ENCODE measurements at places on chromosomes 11 and 22.

DNA sequence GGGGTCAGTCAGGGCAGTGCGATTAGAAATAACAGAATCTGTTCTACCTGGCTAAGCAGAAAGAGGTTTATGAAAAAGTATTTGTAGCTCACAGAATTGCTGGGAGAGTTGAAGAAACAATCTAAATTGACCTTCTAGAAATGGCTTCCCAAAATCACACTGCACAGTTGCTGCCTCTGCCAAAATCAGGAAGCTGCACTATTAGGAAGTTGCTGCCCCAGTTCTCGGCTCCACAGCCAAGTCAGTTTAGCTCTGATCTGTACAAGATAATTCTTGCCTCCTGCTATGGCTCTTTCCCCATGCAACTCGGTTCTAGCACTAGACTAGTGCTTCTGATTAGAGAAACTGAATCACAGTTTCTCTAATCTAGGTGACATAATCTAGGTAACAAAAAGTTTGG, 16.0 kb upstream of the CCDC90B start:
- no peak for DNase-seq

DNA sequence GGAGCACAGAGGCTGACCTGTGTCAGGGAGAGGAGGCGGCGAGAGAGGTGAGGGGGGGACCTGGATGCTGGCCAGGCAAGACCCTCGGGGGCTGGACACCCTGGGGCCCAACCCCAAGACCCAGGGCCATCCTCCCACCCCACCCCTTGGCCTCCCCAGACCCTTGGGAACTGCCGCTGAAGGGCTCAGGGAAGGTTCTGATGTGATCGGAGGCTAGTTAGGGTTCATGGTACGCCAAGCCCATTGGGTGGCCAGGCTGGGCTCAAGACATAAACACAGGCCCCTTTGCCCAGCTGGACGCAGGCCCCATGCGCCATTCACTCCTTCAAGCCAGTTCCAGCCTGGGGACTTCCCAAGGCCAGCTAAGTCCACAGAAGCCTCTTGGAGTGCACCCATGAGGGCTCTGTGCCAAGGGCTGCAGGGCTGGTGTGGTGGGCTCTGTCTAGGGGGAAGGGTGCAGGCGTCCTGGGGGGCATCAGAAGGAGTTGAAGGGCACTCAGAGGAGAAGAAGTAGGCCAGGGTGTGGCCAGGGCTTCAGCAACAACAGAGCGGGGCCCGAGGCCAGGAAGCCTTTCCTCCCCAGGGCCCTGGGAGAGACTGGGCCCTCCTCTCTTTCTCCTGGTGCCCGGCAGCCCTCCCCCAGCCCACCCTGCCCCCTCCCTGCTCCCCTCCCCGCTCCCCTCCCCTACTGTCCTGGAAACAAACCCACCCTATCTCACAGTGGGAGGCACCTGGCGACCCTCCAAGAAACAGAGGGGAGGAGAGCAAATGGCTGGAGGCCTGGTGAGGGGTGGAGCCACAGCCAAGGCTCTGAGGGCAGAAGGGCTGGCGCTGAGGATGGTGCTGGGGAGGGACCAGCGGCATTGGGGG, 12.9 kb downstream of the TSPAN32 start:
- no peak for DNase-seq

GRCh38 chr11:74611369-74611861, 19.0 kb downstream of the POLD3 start:
- DNase-seq, result peak; percentile 14

GRCh38 chr11:49208006-49208721, at the start of gene FOLH1:
FOLH1 (minus strand) TSS chr11:49208602; CDS start chr11:49208409, 193 bp downstream.
- no peak for DNase-seq

GRCh38 chr11:63489879-63490278, 1.1 kb downstream of the PLAAT5 start:
- no peak for DNase-seq

DNA sequence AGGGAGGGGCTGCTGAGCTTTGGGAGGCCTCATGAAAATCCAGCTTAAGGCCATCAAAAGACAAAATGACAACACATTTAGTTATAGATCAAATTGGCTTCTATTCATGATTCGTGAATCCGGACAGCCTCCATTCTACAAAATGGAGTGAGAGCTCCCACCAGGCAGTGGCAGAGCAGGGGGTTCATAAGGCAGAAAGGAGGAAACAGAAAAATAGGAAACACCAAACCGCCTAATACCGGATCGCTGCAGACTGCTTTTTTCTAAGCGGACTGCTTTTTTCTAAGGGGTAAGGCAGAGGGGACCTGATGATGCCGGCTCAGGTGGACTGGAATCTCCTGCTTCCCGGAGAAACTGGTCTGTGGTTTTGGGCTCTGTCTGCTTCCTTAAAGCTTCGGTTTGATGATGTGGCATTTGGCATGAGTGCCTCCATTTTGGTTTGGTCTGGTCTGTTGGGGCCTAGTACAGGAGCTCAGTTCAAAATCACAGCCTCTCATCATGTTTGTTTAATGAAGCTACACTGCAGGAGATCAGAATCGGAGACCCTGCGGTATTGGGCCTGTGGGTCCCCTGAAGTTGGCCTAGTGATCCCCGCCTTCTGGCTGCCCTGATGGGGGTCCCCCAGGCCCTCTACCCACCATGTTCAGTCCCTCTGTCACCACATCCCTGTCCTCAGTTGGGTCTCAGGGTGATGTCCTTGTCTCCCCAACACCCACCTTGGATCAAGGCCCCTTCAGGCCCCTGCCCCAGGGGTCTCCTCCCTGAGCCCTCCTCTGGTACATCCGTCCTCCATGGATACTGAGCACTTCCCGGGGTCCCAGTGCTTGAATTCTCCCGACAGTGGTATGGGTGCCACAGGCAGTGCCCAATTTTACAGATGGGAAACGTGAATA, 1.2 kb downstream of the ALDH3B1 start:
- peak; percentile 5 for DNase-seq

Measured in RCC 7860 (cell line).